NCI-H1930 (cell line): ENCODE measurements at places on chromosomes 3 and 15.

DNA sequence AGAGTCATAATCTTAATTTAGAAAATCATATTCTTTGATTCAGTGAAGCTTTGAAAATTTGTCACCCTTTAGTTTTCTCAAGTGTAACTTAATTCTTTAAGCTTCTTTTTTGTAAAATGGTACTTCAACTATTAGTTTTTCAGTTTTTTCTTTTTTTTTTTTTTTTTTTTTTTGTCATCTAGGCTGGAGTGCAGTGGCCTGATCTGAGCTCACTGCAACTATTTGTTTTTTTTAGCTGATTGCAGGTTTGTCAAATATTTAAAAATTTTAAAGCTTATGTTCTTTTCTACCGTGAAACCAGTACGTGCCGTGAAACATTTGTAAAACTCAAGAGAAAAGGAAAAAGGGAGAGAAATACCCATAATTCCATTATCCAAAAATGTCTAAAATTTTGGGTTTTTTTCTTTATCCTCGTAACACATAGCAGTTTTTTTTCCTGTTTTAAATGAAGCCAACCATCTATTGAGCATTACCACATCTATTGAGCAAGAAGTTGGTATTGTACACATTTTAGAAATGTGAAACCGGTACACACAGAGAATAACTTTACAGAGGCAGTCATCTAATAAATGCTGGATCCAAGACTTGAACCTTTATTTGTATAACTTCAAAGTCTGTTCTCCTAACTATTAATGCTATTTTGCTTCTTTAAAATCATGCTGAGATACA, 25.7 kb downstream of the ECT2 start:
- DNase-seq, result no peak

- no peak for DNase-seq
Measured at GRCh38 chr3:15666277-15666676, 64.7 kb downstream of the BTD start.

- DNase-seq, result no peak
Measured at GRCh38 chr15:68228143-68228970, 1.2 kb downstream of the CLN6 start.

DNA sequence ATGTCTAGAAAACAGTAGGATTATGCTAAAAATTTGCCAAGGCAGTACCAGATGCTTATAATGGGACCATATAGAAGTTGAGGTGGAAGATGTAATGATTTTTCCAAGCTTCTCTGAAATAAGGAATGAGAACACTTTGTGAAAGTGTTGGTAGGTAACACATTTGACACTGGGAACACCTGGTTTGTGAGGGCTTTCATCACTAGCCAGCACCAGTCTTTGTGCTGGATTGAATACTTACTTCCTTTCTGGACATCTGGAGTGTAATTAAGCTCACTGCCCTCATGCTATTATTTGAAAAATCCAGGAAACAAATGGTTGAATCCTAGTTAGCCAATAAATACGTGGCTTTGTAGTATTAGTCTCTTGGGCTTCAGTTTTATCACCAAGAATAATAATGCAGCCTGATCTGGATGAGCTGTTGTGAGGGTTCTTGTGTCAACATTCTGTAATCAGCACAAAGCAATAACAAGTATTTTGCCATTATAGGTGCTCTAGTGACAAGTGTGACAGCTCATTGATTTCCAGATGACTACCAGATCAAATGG, 12.9 kb downstream of the CCDC80 start:
- DNase-seq, result peak; percentile 53

DNA sequence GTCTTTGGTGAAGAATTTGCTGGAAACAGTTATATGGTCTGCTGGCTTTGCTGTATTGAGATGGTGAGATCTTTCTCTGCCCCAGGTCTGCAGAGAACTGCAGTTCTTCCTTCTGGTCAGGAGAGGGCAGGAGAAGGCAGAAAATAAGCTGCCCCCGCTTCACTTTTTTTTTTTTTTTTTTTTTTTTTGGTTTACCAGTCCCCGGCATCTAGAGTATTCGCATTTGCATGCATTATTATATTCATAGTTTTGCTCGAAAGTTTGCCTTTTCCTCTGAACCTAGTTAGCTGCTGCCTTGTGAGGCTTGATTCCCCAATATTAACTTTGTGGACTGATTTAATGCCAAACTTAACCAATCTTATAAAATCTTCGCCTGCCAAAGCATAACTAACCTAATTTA, 10.6 kb upstream of the PARL start:
- DNase-seq, result no peak

DNA sequence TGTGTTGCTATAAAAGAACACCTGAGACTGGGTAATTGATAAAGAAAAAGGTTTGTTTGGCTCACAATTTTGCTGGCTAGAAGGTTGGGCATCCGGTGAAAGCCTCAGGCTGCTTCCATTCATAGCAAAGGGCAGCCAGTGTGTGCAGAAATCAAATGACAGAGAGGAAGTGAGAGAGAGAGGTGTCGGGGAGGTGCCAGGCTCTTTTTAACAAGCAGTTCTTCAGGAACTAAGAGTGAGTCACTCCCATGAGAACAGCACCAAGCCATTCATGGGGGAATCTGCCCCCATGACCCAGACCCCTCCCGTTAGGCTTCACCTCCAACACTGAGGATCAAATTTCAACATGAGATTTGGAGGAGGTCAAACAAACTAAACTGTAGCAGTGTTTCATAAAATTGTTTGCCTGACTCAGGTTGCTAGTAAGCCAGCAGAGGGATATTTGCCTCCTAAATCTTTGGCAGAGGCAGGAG, 4.5 kb upstream of the PARP15 start:
- no peak for DNase-seq

GRCh38 chr3:70744536-70744935, 432.1 kb upstream of the MDFIC2 start:
- DNase-seq, result no peak

DNA sequence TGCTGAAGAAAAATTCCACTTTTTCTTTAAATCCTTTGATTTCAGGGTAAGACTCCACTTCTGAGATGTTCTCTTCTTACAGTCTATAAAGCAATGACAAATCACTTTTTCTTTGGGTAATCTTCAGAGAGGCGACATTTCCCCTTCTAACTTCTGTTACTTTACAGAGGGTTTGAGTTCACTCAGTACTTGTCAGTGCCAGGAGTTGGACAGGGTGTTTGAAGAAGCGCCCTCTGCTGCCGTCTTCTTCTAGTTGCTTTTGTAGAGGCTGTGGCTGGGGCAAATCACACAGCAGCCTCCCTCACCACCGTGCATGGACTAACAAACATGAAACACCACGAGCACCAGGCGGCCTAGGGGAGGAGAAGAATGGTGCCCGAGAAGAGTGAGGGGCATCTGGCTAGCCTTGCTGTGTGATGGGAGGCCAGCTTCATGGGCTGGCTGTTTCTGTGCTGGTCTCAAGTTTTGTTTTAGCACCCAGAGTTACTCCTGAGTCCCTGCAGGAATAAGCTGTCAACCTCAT, at the start of gene CD80:
TSS of gene CD80 (minus strand) at position 174 of the 523 bp plus-strand sequence. CDS start 1,886 bp downstream, outside the sequence.
- DNase-seq, result no peak

GRCh38 chr15:51382787-51383186, 41.3 kb downstream of the GLDN start:
- DNase-seq, result no peak

DNA sequence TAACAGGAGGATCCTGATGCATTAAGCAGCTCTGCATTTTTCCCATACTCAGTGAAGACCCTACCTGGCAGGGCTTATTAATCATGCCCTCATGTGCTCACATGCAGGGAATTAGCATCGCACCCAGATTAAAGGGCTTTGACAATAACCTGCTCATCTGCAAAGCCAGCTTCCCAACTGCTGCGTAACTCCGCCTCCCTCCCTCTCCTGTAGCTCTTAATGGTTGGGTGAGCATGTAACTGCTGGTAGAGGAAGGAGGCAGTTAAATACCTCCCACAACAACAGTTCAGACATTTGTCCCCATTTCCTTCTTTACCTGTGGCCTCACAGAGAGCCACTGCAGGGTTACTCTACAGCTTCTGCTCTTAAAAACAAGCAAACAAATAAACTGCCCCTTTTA, 203.6 kb upstream of the WNT5A start:
- no peak for DNase-seq

GRCh38 chr3:58173029-58173668, 37.6 kb downstream of the DNASE1L3 start:
- no peak for DNase-seq

GRCh38 chr3:97691354-97691753, 73.2 kb upstream of the ARL6 start:
- DNase-seq, result no peak

- no peak for DNase-seq
Measured at GRCh38 chr3:178436773-178437172, 99.5 kb upstream of the KCNMB2 start.

DNA sequence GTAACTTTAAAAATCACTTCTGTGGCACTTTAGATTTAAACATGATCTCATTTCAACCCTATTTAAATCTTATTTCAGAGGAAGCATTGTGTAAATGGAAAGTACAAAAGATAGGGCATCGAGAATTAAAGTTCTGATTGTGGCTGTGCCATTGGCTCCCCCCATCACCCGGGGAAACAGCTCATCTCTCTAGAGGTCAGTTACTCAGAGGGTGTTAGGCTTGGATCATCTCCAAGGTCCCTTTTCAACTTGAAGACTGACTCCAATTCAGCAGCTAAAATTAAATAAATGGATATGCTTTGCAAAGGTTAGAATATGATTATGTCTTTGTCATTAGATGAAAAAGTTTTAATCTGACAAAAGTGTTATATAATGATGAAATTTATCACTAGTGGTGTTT, 20.1 kb downstream of the CADM2 start:
- no peak for DNase-seq

GRCh38 chr3:61956236-61956635, 394.9 kb downstream of the PTPRG start:
- DNase-seq, result no peak

- no peak for DNase-seq
Measured at GRCh38 chr15:69066007-69066995, 51.8 kb downstream of the NOX5 start.

GRCh38 chr3:104176706-104177105, 1190.0 kb upstream of the ALCAM start:
- DNase-seq, result no peak

- no peak for DNase-seq
Measured at GRCh38 chr15:91866971-91867372, 13.5 kb downstream of the SLCO3A1 start.

DNA sequence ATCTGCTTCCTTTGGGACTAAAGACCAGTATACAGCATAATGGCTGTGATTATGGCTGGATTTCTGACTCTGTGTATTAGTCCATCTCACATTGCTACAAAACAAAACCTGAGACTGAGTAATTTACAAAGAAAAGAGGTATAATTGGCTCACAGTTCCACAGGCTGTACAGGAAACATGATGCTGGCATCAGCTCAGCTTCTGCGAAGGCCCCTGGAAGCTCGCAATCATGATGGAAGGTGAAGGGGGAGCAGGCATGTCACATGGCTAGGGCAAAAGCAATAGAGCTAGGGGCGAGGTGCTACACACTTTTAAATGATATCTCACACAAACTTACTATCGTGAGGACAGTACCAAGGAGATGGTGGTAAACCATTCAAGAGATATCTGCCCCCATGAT, 68.0 kb upstream of the GADL1 start:
- no peak for DNase-seq

GRCh38 chr15:33093222-33093621, 101.3 kb downstream of the FMN1 start:
- no peak for DNase-seq

DNA sequence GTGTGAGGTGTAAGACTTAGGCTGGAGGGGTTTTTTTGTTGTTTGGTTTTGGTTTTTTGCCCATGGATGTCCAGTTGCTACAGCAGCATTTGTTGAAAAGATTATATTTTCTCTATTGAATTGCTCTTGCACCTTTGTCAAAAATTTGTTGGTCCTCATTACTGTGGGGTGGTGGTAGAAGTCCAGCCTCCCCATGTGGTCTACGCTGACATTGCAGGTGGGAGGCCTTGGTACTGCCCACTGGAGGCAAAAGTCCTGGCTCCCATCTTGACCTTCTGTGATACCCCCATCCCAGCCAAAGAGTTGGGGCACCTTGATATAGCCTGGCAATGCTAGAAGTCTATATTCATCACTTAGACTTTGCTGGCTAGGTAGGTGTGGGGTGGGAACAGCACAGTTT, 5.4 kb upstream of the RAB6B start:
- no peak for DNase-seq

- no peak for DNase-seq
Measured at GRCh38 chr3:38165722-38166387, 518 bp downstream of the OXSR1 start.

DNA sequence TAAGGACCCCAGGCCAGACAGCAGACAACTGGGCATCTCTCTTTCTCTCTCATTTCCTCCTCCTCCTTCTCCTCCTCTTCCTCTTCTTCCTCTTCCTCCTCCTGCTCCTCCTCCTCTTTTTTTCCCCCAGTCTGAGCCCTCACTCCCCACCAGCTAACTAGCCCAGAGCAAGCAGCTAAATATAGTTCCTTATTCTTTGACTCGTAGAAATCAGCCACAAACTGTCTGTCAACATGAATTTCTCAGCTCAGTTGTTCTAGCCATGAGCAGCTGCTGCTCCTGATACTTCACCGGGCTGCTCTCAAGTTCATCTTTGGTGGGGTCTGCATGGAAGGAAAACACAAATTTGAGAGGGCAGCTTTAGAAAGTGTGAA, 19.2 kb upstream of the LOXL1 start:
- no peak for DNase-seq

DNA sequence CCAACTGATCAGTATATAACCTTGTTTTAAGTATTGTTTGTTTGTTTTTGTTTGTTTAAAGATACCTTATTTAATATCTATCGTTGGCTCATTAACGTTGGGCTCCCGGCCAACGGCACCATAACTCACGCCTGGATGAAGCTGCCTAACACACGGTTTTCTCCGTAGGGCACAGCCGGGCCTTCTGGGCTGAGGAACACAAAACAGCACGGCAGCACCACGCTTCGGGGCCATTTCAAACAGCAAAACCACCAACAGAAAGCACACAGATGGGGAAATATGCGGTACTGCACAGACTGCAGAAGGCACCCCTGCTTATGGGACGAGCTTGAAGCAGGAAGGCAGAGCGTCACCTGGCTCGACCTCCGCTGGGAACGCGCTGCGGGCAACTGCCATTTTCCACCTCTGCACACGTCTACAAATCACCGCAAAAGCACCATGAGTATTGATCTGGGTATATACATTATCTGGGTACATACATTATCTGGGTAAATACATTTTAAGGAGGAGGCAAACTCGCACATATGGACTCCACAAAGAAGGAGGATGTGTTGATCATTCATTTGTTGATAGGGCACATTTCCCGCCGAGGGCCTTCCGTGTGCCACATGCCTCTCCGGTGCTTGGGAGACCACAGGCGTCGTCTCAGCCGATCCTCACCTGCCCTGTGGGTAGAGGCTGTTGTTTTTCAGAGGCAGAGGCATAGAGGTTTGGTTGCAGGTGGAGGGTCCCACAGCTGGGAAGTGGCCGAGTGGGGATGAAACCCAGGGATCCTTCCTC, 123.7 kb upstream of the ATP2B2 start:
- no peak for DNase-seq

- DNase-seq, result no peak
Measured at GRCh38 chr3:113441051-113441770, at the start of gene CFAP44. CFAP44 (minus strand) TSS chr3:113441493; CDS start chr3:113433664, 7,829 bp downstream.

- DNase-seq, result no peak
Measured at GRCh38 chr3:194075802-194076460, 60.0 kb upstream of the HES1 start.

- DNase-seq, result no peak
Measured at GRCh38 chr3:67858492-67858891, 204.1 kb upstream of the SUCLG2 start.
